ENCODE measurements at places on chromosomes 13 and 19. TPM values are rescaled to one million over a fixed set of nuclear protein-coding genes. Genes with fewer than 3 reads are reported as not detected.

- H3K27ac ChIP-seq: no peak overlapping the region
- no peaks in the 10 kb centered on the region for H3K4me1 ChIP-seq
- peaks cover 3% of the 10 kb centered on the region for H3K27me3 ChIP-seq
- no peaks in the 10 kb centered on the region for H3K36me3 ChIP-seq
- H3K4me3 ChIP-seq: no peak overlapping the region
Observed at GRCh38 chr19:30966486-30966885, 382.8 kb downstream of the TSHZ3 start.

DNA sequence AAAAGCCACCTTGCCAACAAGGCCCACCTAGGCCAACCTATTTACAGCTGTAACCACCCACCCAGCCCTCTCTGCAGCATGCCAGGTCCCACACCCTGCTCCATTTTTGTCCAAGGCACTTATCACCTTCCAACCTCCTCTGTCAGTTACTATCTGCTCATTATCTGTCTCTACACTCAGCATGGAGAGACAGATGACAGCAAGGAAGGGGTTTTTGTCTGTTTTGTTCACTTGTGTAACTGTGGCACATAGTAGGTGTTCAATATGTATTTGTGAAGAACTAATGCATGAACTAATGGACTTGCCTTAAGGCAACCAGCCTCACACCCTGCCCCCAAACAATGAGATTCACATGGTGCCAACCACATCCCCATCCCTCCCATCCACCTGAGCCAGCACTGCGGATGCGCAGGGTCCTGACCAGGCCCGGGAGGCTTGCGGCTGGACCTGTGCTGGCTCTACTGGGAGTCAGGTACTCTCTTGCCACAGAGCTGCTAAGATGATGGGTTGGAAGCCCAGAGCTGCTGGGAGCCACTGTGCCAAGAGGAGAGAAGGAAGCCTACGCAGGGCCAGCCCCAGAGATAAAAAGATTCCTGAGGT lies 17.3 kb downstream of the DEDD2 start:
- peaks cover 4% of the 10 kb centered on the region for H3K27me3 ChIP-seq
- no peak overlapping the region for H3K27ac ChIP-seq
- no peaks in the 10 kb centered on the region for H3K4me1 ChIP-seq
- no peak overlapping the region for H3K4me3 ChIP-seq
- H3K36me3 ChIP-seq: peaks cover 38% of the 10 kb centered on the region
- DNase-seq: no peak

DNA sequence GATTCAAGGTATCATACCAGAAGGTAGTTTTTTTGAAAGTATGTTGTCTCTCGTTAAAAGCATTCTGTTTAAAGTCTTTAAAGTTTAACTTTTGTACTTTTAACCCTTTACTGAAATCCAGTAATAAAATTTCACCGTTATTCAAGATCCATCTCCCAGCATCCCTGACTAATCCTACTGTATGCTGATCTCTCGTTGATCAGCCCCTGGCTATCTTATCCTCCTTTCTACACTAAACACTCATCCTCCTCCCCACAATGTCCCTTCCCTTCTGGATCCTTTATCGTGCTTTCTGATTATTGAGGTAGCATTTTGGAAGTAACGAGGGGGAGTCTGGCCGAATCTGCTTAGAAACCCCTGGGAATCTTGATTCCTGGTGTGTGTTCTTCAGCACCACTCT lies 1.3 kb downstream of the TPP2 start:
- peaks cover 4% of the 10 kb centered on the region for H3K36me3 ChIP-seq
- no peaks in the 10 kb centered on the region for H3K27me3 ChIP-seq
- H3K4me3 ChIP-seq: peak overlapping the region; percentile 83

DNA sequence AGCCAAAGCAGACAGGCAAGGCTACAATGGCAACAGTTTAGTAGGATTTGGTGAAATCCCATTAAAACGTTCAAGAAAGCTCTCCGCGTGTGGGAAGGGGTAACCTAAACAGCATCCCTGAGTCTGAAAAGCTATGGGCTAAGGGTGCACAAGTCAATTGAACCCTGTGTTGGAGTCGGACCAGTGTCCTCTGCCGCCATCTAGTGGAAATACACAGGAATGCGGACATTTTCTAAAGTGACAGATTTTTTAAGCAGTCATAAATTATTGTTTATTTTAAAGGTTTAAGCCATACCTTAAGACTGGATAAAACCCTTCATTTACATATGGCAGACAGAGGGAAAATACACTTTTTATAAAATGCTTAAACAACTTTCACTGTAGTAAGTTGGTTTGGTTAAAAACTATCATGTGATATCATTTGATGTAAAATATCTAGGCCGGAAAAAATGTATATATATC lies 26.5 kb upstream of the LSM14A start:
- no peaks in the 10 kb centered on the region for H3K36me3 ChIP-seq
- H3K27me3 ChIP-seq: no peaks in the 10 kb centered on the region
- DNase-seq: no peak
- no peak overlapping the region for H3K4me3 ChIP-seq
- H3K4me1 ChIP-seq: no peaks in the 10 kb centered on the region

- no peaks in the 10 kb centered on the region for H3K36me3 ChIP-seq
- H3K4me3 ChIP-seq: no peak overlapping the region
- H3K27ac ChIP-seq: no peak overlapping the region
- peaks cover 9% of the 10 kb centered on the region for H3K4me1 ChIP-seq
Observed at GRCh38 chr13:29802621-29803020, 47.8 kb downstream of the UBL3 start.

- no peaks in the 10 kb centered on the region for H3K36me3 ChIP-seq
- H3K27me3 ChIP-seq: no peaks in the 10 kb centered on the region
- no peak overlapping the region for H3K27ac ChIP-seq
- no peak for DNase-seq
Observed at GRCh38 chr13:24662195-24663088, 17.8 kb upstream of the ATP12A start.

GRCh38 chr19:15588265-15588664 lies 26.8 kb upstream of the CYP4F8 start:
- no peak for DNase-seq
- H3K27me3 ChIP-seq: no peaks in the 10 kb centered on the region
- H3K36me3 ChIP-seq: peaks cover 4% of the 10 kb centered on the region
- H3K4me3 ChIP-seq: no peak overlapping the region
- no peaks in the 10 kb centered on the region for H3K4me1 ChIP-seq
- H3K27ac ChIP-seq: no peak overlapping the region

GRCh38 chr19:4676955-4677731 lies 7.0 kb upstream of the MYDGF start:
- no peak for DNase-seq
- H3K27me3 ChIP-seq: no peaks in the 10 kb centered on the region
- H3K27ac ChIP-seq: no peak overlapping the region
- H3K4me1 ChIP-seq: no peaks in the 10 kb centered on the region

GRCh38 chr13:57824121-57824520 lies 192.6 kb downstream of the PCDH17 start:
- no peaks in the 10 kb centered on the region for H3K36me3 ChIP-seq
- DNase-seq: no peak
- no peaks in the 10 kb centered on the region for H3K27me3 ChIP-seq
- H3K4me1 ChIP-seq: peaks cover 14% of the 10 kb centered on the region
- H3K4me3 ChIP-seq: no peak overlapping the region

PSG1 gene
- total RNA-seq: not detected

ZNF536 gene
- total RNA-seq: 9.2 TPM

IQCN gene
- total RNA-seq: 14.8 TPM

FAM83E gene
- total RNA-seq: 3.7 TPM

CEACAM7 gene
- total RNA-seq: not detected

TNFSF9 gene
- total RNA-seq: 0.76 TPM

KIR3DL1 gene
- not detected for total RNA-seq

MTUS2 gene
- total RNA-seq: 1.4 TPM

GPC6 gene
- 112 TPM for total RNA-seq

PEG3 gene
- total RNA-seq: not detected

ZFR2 gene
- 2.6 TPM for total RNA-seq
